ENCODE measurements at places on chromosomes 7 and 10. TPM values are rescaled to one million over a fixed set of nuclear protein-coding genes. Genes with fewer than 3 reads are reported as not detected.

The WEE2 gene
- not detected for total RNA-seq

The EFCAB10 gene
- 1.7 TPM for total RNA-seq

The ZNF775 gene
- total RNA-seq, result 4.5 TPM

DNA sequence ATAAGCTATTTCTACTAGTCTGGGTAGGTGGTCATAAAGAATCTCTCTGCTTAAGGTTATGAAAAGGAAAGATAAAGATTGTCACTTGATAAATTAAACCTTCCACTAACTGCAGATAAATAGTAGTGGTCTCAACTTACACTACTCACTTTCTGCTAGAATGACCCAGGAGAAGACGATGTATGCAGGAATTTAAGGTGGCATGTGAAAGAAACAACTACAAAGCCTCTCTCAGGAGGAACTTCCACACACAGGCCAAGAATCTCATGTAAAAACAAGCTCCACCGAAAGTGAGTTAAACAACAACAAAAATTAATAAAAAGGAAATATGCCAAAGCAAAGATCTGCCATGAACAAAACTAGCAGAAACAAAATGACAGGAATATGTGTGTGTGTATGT is 165.4 kb downstream of the CDC14C start:
- no peak overlapping the region for H3K27ac ChIP-seq
- no peaks in the 10 kb centered on the region for H3K36me3 ChIP-seq
- H3K4me1 ChIP-seq, result no peaks in the 10 kb centered on the region
- H3K27me3 ChIP-seq, result no peaks in the 10 kb centered on the region

The GPR37 gene
- total RNA-seq, result 2.2 TPM

- no peaks in the 10 kb centered on the region for H3K36me3 ChIP-seq
- no peak for DNase-seq
- H3K4me1 ChIP-seq, result no peaks in the 10 kb centered on the region
- no peak overlapping the region for H3K27ac ChIP-seq
- no peak overlapping the region for H3K4me3 ChIP-seq
- no peaks in the 10 kb centered on the region for H3K27me3 ChIP-seq
These were observed 258.0 kb downstream of the GALNT17 start for GRCh38 chr7:71389976-71390375.

DNA sequence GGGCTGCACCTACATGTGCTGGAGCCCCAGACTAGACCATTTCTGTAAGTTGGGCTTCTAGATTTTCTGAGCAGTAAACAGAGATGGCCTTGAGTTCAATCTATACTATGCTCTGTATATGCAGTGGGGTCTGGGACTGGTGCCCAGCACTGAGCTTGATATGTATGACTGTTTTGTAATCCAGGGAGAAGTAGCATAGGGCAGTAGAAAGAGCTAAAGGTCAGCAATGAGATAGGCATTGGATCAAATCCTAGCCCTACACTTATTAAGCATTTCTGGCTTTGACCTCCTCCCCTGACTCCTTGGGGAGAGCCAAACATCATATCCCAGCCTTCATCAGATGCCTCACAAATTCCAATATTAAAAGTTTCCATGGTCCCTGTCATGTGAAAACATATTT is 254.6 kb downstream of the TSPAN12 start:
- H3K4me3 ChIP-seq, result no peak overlapping the region
- DNase-seq, result no peak
- H3K27ac ChIP-seq, result no peak overlapping the region
- H3K4me1 ChIP-seq, result no peaks in the 10 kb centered on the region

The POLD2 gene
- 237 TPM for total RNA-seq

The SOSTDC1 gene
- total RNA-seq, result 0.20 TPM

GRCh38 chr7:114942446-114943175 is 20.7 kb downstream of the MDFIC start:
- H3K27me3 ChIP-seq, result no peaks in the 10 kb centered on the region
- no peaks in the 10 kb centered on the region for H3K4me1 ChIP-seq
- no peak overlapping the region for H3K27ac ChIP-seq
- no peak for DNase-seq

DNA sequence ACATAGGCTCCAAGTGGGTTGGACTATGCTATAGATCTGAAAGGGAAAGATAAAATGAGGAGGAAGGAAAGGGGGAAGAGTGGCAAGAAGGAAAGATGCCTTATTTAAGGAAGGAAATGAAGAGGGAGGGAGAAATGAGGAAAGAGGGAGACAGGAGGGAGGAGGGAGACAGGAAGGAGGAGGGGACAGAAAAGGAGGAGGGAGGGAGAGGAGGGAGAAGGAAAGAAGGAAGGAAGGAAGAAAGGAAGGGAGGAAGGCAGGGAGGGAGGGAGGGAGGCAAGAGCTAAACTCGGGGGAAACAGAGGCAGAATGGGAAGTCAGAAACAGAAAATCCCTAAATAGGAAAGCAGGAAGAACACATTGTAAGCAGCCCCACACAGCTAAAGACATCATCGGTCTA is 67.4 kb downstream of the KIAA1549 start:
- no peak for DNase-seq
- H3K27me3 ChIP-seq, result no peaks in the 10 kb centered on the region
- H3K27ac ChIP-seq, result no peak overlapping the region
- H3K4me1 ChIP-seq, result peaks cover 5% of the 10 kb centered on the region

The H2BK1 gene
- total RNA-seq, result 0.69 TPM

The GTF2IRD1 gene
- 34.5 TPM for total RNA-seq

GRCh38 chr7:156257904-156258303 is 382.7 kb upstream of the RNF32 start:
- DNase-seq, result no peak
- no peak overlapping the region for H3K4me3 ChIP-seq
- H3K27ac ChIP-seq, result no peak overlapping the region
- no peaks in the 10 kb centered on the region for H3K4me1 ChIP-seq
- no peaks in the 10 kb centered on the region for H3K27me3 ChIP-seq

GRCh38 chr10:124281666-124282065 is 137.1 kb downstream of the OAT start:
- H3K4me3 ChIP-seq, result no peak overlapping the region
- no peak for DNase-seq
- H3K27me3 ChIP-seq, result no peaks in the 10 kb centered on the region
- H3K4me1 ChIP-seq, result no peaks in the 10 kb centered on the region
- H3K27ac ChIP-seq, result no peak overlapping the region
- H3K36me3 ChIP-seq, result no peaks in the 10 kb centered on the region

The FXYD4 gene
- total RNA-seq, result 0.71 TPM

DNA sequence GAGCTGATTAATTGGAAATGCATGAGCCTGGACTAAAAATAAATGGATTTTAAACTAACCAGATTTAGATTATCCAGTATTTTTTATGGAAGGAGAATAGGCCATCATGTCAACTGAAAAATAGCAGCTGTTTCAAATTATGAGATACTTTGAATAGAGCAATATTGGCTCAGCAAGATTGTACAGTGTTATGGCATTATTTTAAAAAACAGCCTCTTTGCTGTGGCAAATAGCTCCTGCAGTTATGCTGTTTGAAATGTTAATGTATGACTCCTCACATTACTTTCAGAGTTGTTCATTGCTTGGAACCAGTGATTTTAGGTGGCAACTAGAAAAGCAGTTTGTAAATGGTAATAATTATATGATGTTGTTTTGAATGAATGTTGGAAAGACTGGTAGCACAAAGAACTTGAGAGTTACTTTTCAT is 244.5 kb downstream of the KIAA1217 start:
- H3K36me3 ChIP-seq, result no peaks in the 10 kb centered on the region
- no peak for DNase-seq
- H3K27ac ChIP-seq, result no peak overlapping the region

The PDK4 gene
- 2.1 TPM for total RNA-seq

DNA sequence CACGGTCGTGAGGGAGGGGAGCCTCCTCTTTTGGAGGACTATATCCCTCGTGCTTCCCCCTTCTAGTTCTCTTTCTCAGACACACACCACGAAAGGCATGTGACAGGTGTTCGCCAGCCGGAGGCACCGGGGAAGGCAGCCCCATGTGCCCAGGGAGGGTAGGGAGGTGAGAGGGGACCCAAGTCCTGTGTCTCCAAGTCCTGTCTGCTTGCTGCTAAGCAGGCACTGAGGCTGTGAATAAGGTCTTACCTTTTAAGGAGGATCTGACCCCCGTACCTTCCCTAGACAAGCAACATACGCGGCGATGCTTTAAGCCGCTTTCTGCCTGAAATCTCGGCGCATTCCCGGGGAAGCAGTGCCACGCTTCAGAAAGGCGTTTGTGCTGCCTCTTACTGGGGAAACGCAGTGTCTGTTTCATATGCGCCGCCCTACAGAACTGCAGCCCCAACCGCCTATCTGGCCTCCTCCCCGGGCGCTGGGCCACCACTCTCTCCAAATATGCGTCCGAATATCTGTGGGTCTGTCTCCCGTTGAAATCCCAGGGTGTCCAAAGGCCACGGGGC is 770 bp downstream of the PLXNA4 start:
- H3K36me3 ChIP-seq, result no peaks in the 10 kb centered on the region
- no peak for DNase-seq
- H3K4me3 ChIP-seq, result no peak overlapping the region

The ZNF37A gene
- total RNA-seq, result 18.5 TPM

DNA sequence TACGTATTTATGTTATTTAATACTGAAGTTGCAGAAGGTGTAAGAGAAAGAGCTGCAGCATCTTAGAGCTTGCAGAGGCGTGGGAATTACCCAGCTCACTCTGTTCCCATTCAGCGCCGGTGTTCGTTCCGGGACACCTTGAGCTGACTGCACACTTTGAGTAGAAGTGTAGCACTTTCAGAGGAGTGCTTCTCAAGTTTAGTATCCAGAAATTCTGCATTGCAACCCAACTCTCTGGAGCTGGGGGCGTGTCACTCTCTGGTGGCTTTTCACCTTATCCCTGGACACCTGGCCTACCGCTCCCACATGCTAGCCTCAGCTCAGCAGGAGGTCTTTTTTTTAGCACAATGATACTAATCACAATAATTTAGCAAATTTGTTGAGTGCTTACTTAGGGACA is 66.4 kb upstream of the SHH start:
- no peak overlapping the region for H3K27ac ChIP-seq
- no peaks in the 10 kb centered on the region for H3K4me1 ChIP-seq
- no peaks in the 10 kb centered on the region for H3K27me3 ChIP-seq

- 0 out of 2 replicates have a peak, but pooled peaks cover 7% of the 10 kb centered on the region for H3K36me3 ChIP-seq
- no peak for DNase-seq
- H3K4me3 ChIP-seq, result no peak overlapping the region
- H3K4me1 ChIP-seq, result no peaks in the 10 kb centered on the region
These were observed 42.5 kb downstream of the SIRT1 start for GRCh38 chr10:67926951-67927350.

DNA sequence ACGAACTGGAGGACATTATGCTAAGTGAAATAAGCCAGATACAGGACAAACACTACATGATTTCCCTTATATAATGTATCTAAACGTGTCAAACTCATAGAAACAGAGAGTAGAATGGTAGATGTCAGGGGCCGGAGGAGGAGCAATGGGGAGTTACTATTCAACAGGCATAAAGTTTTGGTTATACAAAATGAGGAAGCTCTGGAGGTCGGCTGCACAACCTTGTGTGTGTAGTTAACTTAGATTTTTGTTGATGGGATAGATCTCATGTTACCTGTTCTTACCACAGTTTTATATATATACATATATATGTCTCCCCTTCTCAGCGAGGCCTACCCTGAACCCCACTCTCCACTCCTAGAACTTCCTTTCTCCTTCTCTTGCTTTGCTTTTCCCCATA is 22.4 kb upstream of the TECTB start:
- no peaks in the 10 kb centered on the region for H3K27me3 ChIP-seq
- no peaks in the 10 kb centered on the region for H3K36me3 ChIP-seq
- no peak overlapping the region for H3K4me3 ChIP-seq

The HOGA1 gene
- 1.6 TPM for total RNA-seq

DNA sequence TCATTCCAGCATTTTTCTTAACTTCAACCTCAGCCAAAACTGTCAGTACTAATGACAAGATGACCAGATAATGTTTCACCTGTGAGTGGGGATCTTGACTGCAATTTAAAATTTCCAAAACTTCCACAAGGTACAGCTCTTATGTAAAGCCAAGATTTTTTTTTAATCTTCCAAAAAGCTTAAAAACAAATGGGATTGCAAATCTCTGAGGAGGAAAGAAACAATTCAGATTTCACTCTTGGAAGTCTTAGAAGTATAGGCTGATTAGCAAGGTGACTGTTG is 90.2 kb downstream of the AGMO start:
- H3K36me3 ChIP-seq, result no peaks in the 10 kb centered on the region
- H3K27ac ChIP-seq, result no peak overlapping the region
- no peaks in the 10 kb centered on the region for H3K27me3 ChIP-seq
- no peak overlapping the region for H3K4me3 ChIP-seq
- no peak for DNase-seq

- DNase-seq, result no peak
- H3K36me3 ChIP-seq, result no peaks in the 10 kb centered on the region
These were observed 73.6 kb upstream of the NEBL start for GRCh38 chr10:20970708-20971107.

DNA sequence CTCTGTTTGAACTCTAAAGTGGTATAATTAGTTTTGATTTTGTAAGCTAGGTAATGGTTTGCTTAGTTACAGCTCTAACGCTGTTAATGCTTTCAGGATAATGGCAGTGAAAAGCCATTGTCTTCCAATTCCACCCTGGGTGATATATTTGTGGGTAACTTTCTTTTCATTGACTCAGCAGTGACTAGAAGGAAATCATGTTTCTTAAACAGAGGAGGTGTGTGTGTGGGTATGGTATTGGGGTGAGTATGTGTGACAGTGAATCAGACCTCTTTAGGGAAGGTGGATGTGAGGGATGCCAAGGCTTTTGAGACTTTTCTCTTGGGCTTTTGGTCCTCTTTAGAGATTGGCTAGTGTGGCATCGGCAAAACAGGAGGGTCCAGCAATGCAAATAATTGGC is 13.6 kb downstream of the ENTPD7 start:
- no peaks in the 10 kb centered on the region for H3K36me3 ChIP-seq
- H3K27ac ChIP-seq, result no peak overlapping the region
- H3K4me3 ChIP-seq, result no peak overlapping the region
- DNase-seq, result no peak
- no peaks in the 10 kb centered on the region for H3K4me1 ChIP-seq
- no peaks in the 10 kb centered on the region for H3K27me3 ChIP-seq

DNA sequence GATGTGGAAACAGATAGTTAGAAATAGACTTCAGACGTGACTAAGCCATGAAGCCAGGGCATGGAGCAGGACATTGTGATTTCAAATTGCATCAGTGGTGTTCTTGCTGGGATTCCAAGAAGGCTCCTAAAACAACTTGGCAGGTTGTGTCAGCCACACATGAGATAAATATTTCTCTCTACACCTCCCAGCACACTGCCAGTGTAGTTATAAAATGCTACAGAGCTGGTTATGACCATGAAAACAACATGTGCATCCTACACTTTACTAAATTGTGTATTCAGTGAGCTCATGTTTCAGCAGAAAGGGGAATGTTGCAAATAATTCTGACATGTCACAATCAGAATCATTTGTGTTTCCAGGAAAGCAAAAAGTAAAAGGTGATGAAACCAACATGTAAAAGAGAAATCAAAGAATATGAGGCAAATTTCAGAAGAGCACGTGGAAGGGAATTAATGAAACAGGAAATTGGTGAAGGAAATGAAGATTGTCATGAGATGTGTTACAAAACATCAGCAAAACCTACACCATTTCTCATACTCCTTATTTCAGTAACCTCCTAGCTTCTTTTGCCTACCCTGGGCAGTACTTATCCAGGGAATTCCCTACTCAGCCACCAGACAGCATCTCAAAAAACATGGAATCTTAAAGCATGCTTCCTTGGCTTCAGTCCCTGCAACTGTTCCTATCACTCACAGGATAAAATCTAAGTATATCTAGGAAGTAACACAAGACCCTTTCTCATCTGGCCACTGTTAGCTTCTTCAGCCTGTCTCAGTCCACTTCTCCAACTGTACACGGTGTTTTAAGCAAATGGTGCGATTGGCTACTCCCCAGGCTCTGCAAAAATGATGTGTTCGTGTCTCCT is 5.8 kb upstream of the CYP3A7 start:
- H3K4me3 ChIP-seq, result no peak overlapping the region
- no peak for DNase-seq
- H3K27me3 ChIP-seq, result no peaks in the 10 kb centered on the region
- H3K27ac ChIP-seq, result no peak overlapping the region
